ENCODE measurements at places on chromosomes 7 and 10. TPM values are rescaled to one million over a fixed set of nuclear protein-coding genes. Genes with fewer than 3 reads are reported as not detected.

MPP7 gene
- 27.2 TPM for total RNA-seq

SDHAF3 gene
- 4.9 TPM for total RNA-seq

SH2B2 gene
- 5.8 TPM for total RNA-seq

GRCh38 chr7:4823441-4824119, 38.2 kb downstream of the PAPOLB start:
- no peaks in the 10 kb centered on the region for H3K27me3 ChIP-seq

- H3K4me3 ChIP-seq = no peak overlapping the region
- no peak for DNase-seq
- H3K27me3 ChIP-seq = no peaks in the 10 kb centered on the region
- no peak overlapping the region for H3K27ac ChIP-seq
Measured at GRCh38 chr7:116407165-116407564, 92.4 kb upstream of the CAV2 start.

- H3K27me3 ChIP-seq = no peaks in the 10 kb centered on the region
- H3K4me3 ChIP-seq = peak overlapping the region; percentile 40
- DNase-seq = no peak
- H3K4me1 ChIP-seq = peaks cover 61% of the 10 kb centered on the region
Measured at GRCh38 chr10:102775201-102775934, 31.6 kb downstream of the WBP1L start.

Data from stomach (tissue), 19 donors.